ENCODE measurements at places on chromosomes 16 and 17. TPM values are rescaled to one million over a fixed set of nuclear protein-coding genes. Genes with fewer than 3 reads are reported as not detected.
A peak's percentile ranks its signal among the peaks of the same experiment; 100 is the strongest.

- DNase-seq, result no peak
Measured at GRCh38 chr17:33371377-33371776, 78.3 kb upstream of the ASIC2 start.

GRCh38 chr17:65855245-65855644 lies 293.8 kb upstream of the AXIN2 start:
- peak; percentile 45 for DNase-seq

DNA sequence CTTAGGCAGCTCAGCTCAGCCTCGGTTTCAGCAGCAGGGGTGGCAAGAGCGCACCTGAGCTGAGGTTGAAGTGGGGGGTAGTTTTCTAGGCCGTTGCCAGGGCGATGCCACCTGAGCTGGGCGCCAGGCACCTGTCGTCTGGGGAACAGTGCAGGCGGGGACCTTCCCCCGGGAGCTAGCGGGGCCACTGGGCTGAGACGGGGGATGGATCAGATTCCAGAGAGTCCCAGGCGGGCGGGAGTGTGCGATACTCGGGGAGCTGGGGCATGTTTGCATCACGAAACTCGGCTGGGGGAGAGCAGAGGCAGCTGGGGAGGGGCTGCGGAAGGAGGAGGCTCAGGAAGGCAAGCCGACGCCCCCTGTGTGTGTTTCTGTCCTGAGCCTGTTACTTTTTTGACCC lies 477 bp upstream of the CLDN9 start:
- no peak for DNase-seq

- no peak for DNase-seq
Measured at GRCh38 chr17:28545141-28545503, 7.3 kb downstream of the UNC119 start.

GRCh38 chr17:75861927-75862317 lies 6.8 kb upstream of the WBP2 start:
- DNase-seq, result no peak

GRCh38 chr17:81487487-81488275 lies 24.9 kb downstream of the ACTG1 start:
- DNase-seq, result peak; percentile 60

NDRG4 gene
- total RNA-seq, result 10.9 TPM

SLFN12L gene
- total RNA-seq, result under 0.01 TPM

SULT1A1 gene
- total RNA-seq, result 1.6 TPM

Data from IMR-90 (cell line).